ENCODE measurements at places on chromosomes 7 and 10.

DNA sequence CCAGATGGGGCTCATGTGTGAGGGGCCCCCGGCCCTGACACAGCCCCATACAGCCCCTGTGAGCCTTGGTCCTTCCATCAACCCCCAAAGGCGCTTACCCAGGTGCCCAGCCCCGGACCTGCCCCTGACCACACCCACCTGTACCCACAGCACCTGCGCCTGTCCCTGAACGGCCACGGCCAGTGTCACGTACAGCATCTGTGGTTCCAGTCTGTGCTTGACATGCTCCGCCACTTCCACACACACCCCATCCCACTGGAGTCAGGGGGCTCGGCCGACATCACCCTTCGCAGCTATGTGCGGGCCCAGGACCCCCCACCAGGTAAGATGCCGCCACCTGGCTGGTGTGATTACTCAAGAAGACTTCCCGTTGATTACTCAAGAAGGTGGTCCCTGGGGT, 33.5 kb downstream of the SH2B2 start:
- no peak for DNase-seq

GRCh38 chr10:50407076-50407801, 155.9 kb upstream of the ASAH2 start:
- no peak for DNase-seq

GRCh38 chr7:774161-775109, 47.4 kb upstream of the PRKAR1B start:
- no peak for DNase-seq

GRCh38 chr7:37198041-37198905, 250.4 kb downstream of the ELMO1 start:
- no peak for DNase-seq
